Small intestine (tissue), 16 donors: ENCODE measurements at places on chromosomes 2 and 18.

GRCh38 chr18:7198326-7198725 is 32.6 kb upstream of the LRRC30 start:
- DNase-seq, result no peak

GRCh38 chr2:103464831-103465230 is 703.0 kb downstream of the TMEM182 start:
- no peak for DNase-seq

GRCh38 chr2:42848265-42848664 is 55.9 kb upstream of the HAAO start:
- no peak for DNase-seq

DNA sequence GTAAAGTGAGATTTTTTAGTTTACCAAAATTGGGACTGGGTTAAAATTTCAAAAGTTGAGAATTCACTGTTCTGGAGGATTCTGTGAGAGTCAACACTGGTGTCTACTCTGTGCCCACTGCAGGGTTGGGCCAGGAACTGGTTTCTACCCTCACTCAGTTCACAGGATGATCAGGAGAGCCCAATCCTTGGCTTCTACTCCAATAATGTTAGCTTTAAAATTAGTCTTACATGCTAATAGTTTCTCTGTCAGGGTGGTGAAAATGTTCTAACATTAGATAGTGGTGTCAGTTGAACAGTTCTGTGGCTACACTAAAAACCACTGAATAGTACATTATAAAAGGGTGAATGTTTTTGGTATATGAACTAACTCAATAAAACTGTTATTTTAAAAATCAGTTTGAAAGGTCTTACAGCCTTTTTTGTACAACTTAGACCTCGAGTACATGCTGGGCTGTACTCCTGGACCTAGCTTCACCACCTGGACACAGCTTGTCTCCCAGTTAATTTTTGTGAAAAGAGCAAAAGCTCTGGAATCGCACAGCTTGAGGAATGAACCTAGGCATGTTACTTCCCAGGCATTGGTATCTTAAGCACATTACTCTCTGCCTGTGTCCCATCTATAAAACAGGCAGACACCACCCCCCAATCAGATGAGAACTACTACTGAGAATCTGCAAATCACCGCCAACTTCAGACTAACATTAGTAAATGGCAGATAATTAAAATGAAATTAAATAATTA is 44.4 kb downstream of the ACVR1 start:
- no peak for DNase-seq

- DNase-seq, result no peak
These were observed 4.1 kb downstream of the CCDC195 start for GRCh38 chr2:224711859-224712665.

DNA sequence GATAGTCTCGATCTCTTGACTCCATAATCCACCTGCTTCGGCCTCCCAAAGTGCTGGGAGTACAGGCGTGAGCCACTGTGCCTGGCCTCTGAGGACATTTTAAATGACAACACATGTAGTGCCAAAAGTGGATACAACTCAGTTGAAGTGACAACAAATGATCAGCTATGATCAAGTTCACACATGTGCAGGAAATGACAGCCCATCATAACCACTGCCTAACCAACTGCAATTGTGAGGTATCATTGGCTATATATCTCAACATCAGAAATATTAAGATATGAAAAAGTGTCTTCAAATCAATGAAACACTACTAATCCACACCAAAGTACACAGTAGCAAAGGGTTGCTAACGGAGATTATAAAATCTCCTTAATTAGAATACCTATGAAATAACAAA is 84.8 kb downstream of the DTNB start:
- no peak for DNase-seq

DNA sequence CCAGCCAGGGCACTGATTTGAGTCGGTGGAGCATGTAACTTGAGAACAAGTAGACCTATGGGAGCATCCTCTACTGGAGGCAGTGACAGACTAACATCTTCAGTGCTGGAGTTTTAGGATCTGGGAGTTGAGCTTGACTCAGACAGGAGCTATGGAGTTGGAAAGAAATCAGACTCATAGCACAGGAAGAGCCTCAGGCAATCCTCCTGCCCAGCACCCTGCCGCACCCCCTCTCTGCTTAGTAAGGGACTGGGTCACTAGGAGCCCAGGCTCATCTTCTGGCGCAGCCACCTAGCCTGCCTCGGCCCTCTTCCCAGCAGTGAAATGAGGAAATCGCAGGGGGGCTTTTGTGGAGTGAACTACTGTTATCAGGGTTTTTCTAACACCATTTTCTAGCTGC is 3.6 kb downstream of the ARID5A start:
- DNase-seq, result no peak

DNA sequence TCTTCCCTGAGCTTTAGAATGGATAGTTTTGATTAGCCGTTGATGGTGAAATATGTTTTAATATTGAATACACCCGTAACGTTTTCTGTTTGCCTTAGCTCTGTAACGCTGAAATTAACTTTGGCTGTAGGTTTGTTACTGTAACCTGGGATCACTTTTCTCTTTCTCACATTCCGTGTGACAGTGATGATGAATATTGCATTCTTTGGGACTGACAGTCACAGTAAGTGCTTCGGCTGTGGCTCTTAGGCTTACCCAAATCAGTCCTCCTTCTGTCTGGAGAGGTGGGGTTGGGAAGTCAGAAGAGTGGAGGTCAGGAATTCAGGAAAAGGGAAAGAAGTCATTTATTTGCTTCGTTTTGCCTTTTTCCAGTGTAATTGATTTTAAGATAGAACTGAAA is 18.0 kb downstream of the RMC1 start:
- no peak for DNase-seq

DNA sequence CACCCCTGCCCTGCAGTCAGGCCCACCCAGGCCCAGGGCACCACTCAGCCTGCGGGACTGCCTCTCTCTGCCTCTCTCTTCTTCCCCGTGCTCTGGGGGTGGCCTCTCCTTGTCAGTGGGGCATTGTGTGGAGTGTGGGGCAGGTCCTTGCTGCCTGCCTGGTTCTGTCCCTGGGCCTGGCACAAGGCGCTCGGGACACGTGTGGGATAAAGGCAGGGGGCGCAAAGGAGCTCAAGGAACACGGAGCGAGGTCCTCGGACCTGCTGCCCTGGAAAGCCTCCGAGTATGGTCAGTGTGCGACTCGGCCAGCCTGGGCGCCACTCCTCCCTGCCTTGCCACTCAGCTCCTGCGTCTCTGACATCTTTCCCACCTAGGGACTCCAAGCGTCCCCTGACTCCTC is 262.2 kb downstream of the HDAC4 start:
- DNase-seq, result no peak

GRCh38 chr2:122323927-122324326 is 568.5 kb downstream of the TSN start:
- no peak for DNase-seq

DNA sequence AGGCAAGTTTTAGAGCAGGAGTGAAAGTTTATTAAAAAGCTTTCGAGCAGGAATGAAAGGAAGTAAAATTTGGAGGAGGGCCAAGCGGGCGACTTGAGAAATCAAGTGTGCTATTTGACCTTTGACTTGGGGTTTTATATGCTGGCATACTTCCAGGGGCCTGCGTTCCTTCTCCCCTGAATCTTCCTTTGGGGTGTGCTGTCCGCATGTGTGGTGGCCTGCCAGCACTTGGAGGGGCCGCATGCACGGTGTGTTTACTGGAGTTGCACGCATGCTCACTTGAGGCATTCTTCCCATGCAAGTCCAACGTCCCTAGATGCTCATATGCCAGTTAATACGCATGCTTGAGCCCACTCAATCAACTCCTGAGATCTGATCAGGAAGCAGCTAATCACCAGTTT is 78.3 kb upstream of the MAP4K4 start:
- DNase-seq, result peak; percentile 70

DNA sequence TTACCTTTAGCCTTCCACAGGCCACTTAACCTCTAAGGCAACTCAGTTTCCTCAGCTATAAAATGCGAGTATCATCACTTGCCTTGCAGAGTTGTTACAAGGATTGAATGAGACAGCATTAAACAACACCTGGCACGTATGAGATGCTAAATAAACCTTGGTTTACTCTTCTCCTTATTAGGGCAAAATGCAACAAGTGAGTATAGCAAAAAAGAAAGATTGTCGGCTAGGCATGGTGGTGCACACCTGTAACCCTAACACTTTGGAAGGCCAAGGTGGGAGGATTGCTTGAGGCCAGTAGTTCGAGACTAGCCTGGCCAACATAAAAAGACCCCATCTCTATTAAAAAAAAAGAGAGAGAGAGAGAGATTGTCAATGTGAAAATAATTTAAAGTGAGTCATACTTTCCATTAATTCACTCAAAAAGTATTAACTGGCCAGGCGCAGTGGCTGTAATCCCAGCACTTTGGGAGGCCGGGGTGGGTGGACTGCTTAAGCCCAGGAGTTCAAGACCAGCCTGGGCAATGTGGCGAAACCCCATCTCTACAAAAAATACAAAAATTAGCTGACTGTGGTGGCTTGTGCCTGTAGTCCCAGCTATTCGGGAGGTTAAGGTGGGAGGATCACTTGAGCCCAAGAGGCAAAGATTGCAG is 8.0 kb downstream of the ATAD2B start:
- no peak for DNase-seq

DNA sequence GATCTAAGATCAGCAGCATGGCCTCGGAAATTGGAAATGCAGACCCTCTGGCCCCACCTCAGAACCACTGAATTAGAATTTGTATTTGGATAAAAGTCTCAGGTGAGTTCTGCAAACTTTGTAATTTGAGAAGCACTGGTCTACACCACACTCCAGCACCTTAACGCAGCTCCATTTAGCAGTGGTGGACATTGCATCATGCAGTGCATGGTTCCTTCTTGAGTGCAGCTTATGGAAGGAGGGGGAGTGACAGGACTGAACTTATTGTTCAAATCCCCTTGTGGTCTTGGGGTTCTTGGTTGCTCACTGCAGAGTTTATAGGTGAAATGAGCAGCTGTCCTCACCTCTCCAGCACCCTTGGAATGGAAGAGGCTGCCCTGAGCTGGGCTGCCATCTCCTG is 17.4 kb upstream of the STEAP3 start:
- no peak for DNase-seq

DNA sequence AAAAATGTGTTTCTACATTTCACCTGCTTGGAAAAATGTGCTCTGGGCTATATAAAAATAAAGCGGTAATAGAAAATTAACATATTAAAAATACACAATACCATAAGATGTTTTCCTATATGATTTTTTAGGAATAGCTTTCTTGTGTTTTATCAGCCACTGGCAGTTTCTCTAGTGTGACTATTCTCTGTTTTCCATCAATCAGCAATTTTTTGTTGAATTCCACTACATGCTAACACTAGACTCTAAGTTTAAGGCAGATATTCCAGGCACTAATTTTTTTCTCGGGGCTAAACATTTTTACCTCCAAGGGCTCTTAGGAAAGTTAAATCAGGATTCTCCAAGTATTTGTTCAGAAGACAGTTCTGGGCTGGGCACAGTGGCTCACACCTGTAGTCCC is 140.5 kb downstream of the SPHKAP start:
- no peak for DNase-seq

DNA sequence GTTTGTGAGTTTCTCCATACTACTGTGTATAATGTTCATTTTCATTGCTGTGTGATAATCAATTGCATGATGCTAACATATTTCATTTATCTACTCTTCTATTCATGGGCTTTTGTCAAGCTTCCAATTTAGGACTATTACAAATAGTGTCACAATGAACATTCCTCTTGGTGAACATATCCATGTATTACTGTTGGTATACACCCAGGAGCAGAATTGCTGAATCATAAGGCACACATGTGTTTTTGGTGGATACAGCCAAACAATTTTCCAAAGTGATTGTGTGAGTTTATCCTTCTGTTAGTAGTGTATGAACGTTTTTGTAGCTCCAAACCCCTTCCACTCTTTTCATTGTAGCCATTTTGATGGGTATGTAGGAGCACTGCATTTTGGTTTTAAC is 101.6 kb upstream of the COPS8 start:
- no peak for DNase-seq

- no peak for DNase-seq
These were observed 31.9 kb downstream of the CIB4 start for GRCh38 chr2:26609205-26609631.

- DNase-seq, result no peak
These were observed 181.3 kb upstream of the ZEB2 start for GRCh38 chr2:144701259-144701658.

DNA sequence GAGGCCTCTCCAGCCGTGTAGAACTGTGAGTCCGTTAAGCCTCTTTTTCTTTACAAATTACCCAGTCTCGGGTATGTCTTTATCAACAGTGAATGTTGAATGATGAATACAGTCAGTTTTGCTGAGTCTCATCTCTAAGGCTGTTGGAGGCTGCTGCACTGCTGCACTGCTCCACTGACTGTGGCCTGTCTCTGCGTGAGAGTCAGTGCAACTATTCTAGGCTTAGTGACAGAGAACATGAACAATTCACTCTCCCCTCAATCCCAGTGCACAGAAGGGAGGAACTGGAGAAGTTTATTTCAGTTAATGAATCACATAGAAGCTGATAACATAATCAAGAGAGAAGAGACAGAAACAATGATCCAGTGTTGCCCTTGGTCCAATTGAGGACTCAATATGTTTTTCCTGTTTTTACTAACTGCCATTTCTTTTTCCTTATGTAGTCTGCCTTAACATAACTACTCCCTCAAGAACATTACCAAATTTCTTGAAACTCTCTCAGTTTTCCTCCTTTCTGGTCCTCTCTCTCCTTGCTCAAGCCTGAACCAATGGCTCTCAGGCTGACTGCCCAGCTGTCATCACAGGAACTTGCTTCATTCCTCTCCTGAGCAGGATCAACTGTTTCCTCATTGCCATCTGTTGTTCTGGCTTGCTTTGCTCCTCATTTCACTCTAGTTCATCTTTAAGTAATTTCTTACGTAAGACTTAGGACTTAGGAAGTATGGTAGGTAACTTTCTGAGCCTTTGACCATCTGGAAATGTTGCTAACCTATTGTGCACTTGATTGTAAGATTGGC is 483.2 kb downstream of the METTL4 start:
- DNase-seq, result no peak

- DNase-seq, result no peak
These were observed 177.5 kb downstream of the CD8B2 start for GRCh38 chr2:106664669-106665068.

- DNase-seq, result no peak
These were observed 26.8 kb upstream of the LDLRAD4 start for GRCh38 chr18:13191779-13192178.

DNA sequence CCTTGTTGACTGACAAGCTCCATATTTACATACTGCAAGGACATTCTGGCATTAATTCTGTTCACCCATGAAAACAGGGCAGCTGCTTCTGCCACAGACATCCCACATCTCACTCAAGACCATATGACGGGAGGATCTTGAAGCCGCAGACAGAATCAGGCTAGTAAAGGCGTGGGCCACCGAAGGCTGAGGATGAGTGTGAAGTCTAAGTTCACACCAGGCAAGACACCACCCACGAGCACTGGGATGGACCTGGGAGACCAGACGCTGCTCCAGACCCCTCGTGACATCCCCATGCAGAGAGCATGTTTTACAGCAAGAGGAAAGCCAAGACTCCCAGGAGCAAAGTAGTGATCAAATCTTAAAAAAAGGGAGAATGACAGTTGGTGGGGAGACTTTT is 3.2 kb downstream of the FHL2 start:
- DNase-seq, result no peak

DNA sequence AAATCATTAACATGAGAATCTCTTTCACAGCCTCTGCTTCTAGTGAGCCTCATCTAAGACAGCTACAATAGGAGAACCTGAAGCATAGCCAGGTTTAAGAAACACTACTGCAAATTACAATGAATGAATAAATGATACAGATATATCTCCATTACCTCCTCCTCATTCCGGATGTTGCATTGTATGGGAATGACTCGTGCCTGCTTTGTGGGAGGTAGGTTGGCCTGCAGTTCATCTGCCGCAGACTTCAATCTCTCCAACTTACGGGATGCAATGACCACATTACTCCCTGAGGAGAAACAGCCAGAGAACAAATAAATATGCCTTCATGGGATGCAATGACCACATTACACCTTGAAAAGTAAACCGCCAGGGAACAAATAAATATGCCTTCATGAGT is 15.4 kb downstream of the PECR start:
- DNase-seq, result no peak
